ENCODE measurements at places on chromosomes 1 and 21. TPM values are rescaled to one million over a fixed set of nuclear protein-coding genes. Genes with fewer than 3 reads are reported as not detected.

LIN28A gene
- polyA plus RNA-seq, result 0.03 TPM

DNA sequence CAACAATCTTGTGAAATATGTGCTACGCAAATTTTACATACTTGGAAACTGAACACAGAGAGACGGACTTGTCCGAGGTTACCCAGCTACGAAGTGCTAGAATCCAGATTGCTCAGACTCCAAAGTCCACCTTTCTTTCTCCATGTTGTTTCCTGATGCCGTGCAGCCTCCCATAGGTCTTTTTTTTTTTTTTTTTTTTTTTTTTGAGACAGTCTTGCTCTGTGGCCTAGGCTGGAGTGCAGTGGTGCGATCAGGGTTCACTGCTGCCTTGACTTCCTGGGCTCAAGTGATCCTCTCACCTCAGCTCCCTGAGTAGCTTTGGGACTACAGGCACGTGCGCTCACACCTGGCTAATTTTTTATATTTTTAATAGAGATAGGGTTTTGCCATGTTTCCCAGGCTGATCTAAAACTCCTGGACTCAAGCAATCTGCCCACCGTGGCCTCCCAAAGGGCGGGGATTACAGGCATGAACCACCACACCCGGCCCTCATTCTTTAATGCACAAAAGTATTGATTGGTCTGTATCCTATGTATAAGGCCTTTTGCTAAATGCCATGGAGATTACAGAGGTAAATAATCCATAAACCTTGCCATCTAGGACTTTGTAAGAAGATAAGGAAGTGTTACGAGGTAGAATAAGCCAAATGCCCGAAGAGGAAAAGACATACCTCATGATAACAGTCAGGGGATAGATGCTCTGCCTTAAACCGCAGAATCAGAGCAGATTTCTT lies 92.8 kb downstream of the C1orf21 start:
- DNase-seq, result no peak

FAM72B gene
- 12.5 TPM for polyA plus RNA-seq

DNA sequence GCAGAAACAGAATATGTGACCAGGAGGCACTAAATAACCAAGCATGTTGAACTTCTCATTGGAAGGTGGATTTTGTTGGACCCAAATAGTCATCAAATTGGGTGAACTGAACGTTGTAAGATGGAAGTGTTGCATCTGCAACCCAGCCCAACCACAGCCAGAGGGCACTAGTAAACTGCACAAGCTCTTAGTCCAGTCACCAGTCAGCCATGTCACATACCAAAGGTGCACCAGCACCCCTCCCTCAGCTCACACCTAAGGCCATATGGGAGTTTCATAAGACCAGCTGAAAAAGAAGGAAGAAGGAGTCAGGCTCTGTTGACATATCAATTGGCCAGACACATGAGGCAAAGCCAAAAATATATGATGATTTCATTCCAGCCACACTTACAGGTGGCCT lies 481.7 kb upstream of the NR5A2 start:
- DNase-seq, result peak; percentile 64

GRCh38 chr21:39036581-39036980 lies 146.7 kb downstream of the PSMG1 start:
- DNase-seq, result no peak

PTPN7 gene
- not detected for polyA plus RNA-seq

SELE gene
- not detected for polyA plus RNA-seq

DNA sequence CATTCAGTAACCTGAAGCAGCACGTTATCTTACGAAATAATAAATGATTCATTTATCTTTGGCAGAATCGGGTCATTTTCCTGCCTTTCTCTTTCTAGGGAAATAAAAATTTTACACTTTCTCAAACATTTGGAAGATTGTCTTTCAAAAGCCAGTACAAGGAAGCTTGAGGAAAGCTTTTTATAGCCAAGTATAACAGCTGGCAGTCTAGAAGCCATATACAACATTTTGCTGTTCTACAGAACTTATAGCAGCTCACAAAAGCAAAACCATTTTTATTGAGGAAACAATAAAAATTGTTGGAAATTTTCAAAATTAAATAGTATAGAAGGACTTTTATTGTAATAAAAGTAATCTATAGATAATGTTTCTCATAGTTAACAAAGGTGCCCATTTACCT lies 448.6 kb downstream of the SMYD3 start:
- no peak for DNase-seq

GRCh38 chr21:26236281-26236680 lies 65.7 kb upstream of the APP start:
- no peak for DNase-seq

GRCh38 chr1:178057912-178058534 lies 35.9 kb upstream of the RASAL2 start:
- DNase-seq, result no peak

DNA sequence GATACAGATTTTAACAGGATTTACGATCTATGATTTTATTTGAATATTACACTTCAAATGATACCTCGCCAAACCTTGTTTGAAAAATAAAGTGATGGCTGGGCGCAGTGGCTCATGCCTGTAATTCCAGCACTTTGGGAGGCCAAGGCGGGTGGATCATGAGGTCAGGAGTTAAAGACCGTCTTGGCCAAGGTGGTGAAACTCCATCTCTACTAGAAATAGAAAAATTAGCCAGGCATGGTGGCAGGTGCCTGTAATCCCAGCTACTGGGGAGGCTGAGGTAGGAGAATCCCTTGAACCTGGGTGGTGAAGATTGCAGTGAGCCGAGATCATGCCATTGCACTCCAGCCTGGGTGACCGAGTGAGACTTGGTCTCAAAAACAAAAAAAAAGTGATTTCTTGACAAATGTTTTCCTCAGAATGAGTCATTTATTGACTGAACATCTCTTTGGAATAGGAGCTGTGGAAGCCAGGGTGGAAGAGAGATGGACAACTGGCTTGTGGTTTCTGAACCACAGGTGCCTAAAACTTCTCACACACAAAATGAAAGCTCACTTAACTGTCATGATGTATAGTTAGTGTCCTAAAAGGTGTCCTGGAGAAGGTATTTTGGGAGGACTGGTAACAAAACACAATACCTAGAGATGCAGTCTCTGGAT lies 11.9 kb downstream of the PKNOX1 start:
- DNase-seq, result no peak

GRCh38 chr1:183024317-183025009 lies 1.2 kb downstream of the LAMC1 start:
- no peak for DNase-seq

TNFRSF1B gene
- 0.07 TPM for polyA plus RNA-seq

DNA sequence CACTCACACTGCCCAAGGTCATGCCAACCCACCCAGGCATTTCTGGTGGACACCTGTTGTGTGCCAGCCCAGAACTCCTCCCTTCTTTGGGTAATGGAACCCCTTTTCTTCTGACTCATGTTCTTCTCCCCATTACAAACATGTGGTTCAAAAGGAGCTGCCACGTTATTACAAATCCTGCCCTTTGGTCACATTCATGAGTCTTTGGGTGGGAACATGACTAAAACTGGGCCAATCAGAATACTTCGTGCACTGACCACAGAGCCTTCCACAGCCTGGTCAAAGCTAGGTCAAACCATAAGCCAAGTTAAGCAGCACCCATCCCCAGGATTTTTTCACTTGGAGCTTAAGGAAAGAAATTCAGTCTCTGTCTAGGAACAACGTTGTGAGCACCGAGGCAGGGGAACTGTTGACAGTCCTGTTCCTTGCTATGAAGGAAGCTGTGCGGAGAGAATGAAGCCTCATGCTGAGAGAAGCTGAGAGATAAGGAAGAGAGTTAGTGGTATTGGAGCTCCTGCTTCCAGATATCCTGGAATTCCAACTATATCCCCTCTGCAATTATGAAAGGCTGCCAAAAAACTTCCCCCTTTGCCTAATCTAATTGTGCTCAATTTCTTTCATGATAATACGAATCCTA lies 46.8 kb upstream of the DIPK1A start:
- DNase-seq, result no peak

GRCh38 chr1:166511761-166512160 lies 327.5 kb upstream of the POGK start:
- no peak for DNase-seq

- DNase-seq, result peak; percentile 58
These were observed at the start of gene VAV3 for GRCh38 chr1:107965110-107965991. VAV3 (minus strand) TSS chr1:107965180; CDS start chr1:107964869, 311 bp downstream.

DNA sequence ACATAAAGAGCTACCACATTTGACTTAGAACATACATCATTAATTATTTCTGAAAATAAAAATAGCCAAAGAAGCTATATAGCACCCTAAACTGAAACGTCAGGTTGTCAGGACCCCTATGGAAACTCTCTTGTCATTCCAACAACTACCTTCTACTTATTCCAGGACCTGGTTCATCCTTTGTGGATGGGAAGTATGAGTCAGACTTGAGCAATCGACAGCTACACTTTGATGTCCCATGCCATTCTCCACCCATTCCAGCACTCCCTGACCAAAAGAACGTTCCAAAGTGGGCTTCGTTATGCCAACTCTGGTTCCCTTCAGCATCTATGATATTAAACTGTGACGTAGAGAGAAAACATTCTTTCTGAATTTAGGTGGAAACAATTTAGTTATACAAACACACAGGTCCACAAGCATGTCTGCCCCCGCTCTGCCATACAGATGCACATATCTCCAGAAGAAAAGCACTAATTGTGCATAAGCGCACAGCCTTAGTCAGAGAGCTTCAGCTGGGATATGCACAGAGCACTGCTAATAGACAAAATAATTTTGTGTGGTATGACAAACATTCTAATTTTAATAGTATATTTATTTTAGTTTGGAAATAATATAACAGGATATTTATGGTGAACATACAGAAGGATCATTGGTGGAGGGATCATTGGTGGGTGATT lies 723.1 kb upstream of the B3GALT2 start:
- DNase-seq, result peak; percentile 3

TFF3 gene
- polyA plus RNA-seq, result not detected

NUAK2 gene
- 37.8 TPM for polyA plus RNA-seq

RHCE gene
- not detected for polyA plus RNA-seq

DNA sequence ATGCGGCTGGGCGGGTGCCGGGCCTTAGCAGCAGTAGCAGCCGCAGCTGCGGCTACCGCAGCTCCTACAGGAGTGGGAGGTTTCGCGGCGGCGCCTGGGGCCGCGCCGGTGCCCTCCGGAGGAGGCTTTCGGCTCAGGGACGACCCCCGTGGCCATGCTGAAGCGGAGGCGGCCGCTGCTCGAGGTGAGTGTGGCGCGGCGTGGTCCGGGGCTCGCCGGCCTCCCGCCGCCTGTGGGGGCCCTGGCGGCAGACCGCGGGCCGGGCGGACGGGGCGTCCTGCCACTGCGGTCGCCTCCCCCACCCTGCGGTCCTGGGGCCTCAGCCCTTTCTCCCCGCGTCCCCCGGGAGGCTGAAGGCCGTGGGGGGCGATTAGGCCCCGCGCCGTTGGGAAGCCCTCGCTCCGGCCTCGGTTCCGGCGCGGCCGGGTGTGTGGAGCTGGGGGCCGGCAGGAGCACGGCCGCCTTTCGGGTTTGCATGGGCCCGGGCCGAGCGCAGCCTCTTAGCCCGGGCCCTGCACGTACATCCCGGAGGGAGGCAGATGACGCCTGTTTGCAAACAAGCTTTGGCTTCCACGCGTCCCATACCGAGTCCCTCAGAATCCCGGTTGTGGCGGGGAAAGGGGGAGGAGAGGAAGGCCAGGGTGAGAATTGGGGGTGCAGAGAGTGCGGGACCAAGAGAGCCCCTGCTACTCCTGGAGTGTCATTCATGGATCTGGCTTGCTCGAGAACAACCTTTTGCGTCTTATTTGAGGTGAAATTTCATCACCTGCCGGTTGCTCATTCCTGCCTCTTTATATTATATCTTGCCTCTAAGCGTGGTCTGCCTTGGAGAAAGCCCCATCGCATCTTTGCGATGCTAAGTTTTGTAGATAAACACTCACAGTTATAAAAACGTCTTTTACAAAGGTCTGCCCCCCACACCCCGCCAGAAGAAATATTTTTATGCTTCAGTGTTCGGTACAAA lies 613 bp downstream of the ZFYVE9 start:
- peak; percentile 54 for DNase-seq

RUNX1 gene
- 5.8 TPM for polyA plus RNA-seq

DNA sequence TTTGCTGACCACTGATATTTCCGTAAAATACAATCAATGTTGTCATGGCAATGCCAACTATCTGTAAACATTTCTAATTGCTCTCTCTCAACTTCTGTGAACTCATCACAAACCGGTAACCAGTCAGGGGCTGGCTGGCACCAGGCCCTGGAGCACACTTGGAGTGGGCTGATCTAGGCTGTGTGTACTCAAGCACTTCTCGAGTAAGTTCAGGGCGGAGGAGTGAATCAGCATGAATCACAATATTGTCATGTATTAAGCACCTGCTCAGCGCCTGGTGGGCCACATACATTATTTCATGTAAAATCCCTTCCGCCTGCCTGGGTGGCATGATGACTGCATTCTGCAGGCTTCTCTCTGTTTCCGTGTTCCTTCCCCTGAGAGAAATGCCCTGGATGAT lies 212.4 kb downstream of the FOXD2 start:
- DNase-seq, result peak; percentile 71

GRCh38 chr21:42444745-42445059 lies 41.0 kb downstream of the UBASH3A start:
- no peak for DNase-seq

- DNase-seq, result no peak
These were observed 204.7 kb downstream of the NFIA start for GRCh38 chr1:61287014-61287413.

- no peak for DNase-seq
These were observed 113.5 kb downstream of the PRDM2 start for GRCh38 chr1:13813398-13814012.

TMEM125 gene
- not detected for polyA plus RNA-seq

DNA sequence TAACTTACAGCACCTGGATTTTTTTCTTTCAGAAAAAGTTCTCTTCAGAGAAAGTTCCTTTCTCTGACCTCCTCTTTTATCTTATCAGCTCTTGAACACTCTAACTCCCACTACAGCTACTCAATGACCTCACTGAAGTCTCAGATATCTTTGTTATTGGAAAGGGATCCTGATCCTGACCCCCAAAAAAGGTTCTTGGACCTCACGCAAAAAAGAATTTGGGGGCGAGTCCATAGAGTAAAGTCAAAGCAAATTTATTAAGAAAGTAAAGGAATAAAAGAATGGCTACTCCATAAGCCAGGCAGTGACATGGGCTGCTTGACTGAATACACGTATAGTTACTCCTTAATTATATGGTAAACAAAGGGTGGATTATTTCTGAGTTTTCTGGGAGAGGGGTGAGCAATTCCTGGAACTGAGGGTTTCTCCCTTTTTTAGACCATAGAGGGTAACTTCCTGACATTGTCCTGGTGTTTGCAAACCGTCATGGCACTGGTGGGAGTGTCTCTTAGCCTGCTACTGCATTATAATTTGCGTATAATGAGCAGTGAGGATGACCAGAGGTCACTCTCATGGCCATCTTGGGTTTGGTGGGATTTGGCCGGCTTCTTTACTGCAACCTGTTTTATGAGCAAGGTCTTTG lies 44.2 kb downstream of the WDR64 start:
- no peak for DNase-seq

DNA sequence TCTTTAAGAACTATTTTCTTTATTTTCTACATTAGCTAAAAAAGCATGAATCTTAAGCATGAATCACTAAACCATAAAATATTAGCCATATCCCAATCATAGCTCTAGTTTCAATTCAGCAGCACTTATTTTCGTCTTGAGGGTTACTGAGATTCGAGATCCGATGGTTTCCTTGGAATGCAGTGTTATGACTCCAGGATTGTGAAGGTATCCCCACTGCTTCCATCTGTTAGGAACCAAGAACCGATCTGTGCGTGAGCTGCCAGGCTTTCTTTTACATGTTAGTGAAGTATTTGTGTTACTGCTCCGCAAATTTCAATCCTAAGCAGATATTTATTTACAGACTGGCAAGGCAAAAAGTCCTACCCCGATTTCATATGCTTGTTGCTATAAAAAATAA lies 18.8 kb downstream of the TNFRSF9 start:
- no peak for DNase-seq
